Activated B cell treated with CpG ODN at 0.5 μM for 24 hours (primary cell): ENCODE measurements at places on chromosomes 5 and 9.

DNA sequence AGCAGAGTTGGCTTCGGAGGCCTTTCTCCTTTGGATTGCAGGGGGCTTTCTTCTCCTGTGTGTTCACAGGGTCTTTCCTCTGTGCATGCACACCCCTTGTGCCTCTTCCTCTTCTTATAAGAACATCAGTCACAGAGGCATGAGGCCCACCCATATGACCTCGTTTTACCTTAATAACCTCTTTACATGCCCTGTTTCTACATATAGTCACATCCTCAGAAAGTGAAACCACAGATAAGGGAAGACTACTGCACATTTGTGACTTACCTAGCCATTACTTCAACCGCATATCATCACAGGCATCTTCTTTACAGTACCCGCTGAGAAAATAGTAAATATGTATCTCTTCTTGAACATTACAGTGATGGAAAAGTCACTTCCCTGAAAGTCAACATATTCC, 204.9 kb upstream of the TARS1 start:
- DNase-seq: no peak
- H3K27me3 ChIP-seq: no peaks in the 10 kb centered on the region
- no peaks in the 10 kb centered on the region for H3K36me3 ChIP-seq
- H3K4me1 ChIP-seq: peaks cover 15% of the 10 kb centered on the region
- H3K27ac ChIP-seq: no peak overlapping the region
- H3K4me3 ChIP-seq: no peak overlapping the region

- H3K4me3 ChIP-seq: peak overlapping the region; percentile 28
- peaks cover 21% of the 10 kb centered on the region for H3K4me1 ChIP-seq
- H3K27ac ChIP-seq: no peak overlapping the region
- DNase-seq: no peak
Observed at GRCh38 chr5:135437422-135437795, 9.7 kb downstream of the DCANP1 start.

GRCh38 chr5:155655569-155655968, 642.0 kb downstream of the KIF4B start:
- H3K4me1 ChIP-seq: no peaks in the 10 kb centered on the region
- no peaks in the 10 kb centered on the region for H3K27me3 ChIP-seq
- H3K36me3 ChIP-seq: no peaks in the 10 kb centered on the region
- H3K27ac ChIP-seq: no peak overlapping the region
- H3K4me3 ChIP-seq: no peak overlapping the region

- DNase-seq: no peak
- H3K4me1 ChIP-seq: no peaks in the 10 kb centered on the region
- H3K36me3 ChIP-seq: no peaks in the 10 kb centered on the region
- H3K4me3 ChIP-seq: no peak overlapping the region
- no peak overlapping the region for H3K27ac ChIP-seq
Observed at GRCh38 chr5:103445426-103446035, 117.1 kb downstream of the NUDT12 start.

DNA sequence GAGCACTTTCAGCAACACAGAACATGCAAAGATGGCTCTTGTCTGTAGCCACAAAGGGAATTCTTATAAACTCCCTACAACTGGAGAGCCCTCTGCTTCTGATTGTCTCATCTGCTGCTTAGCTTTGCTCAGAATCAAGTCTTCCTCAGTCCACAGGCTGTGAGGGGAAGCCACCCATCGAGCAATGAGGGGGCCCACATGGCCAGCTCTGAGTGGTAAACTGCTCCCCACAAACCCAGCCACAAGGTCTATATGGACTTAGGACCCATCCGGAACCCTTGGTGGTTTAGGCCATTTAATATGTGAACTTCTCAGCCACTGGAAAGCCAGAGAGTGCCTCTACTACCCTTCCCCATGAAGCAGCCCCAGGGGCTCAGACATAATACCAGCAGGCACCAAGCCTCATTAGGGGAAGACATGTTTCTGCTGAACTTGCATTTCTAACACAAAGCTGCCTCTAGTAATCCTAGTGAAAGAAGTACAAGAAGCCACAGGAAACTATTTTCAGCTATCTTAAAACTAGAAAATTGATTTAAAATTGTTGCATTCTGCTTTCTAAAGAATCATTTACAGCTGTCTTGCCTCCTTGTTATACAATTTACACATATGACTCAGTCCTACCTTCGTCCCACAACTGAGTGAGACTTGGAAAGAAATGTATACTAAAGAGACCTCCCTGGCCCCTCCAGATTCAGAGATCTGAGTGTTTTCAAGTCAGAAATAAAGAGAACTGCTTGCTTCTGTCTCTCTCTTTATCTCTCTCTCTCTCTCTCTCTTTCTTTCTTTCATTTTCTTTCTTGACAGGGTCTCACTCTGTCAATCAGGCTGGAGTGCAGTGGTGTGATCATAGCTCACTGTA, 90.2 kb downstream of the ESM1 start:
- no peaks in the 10 kb centered on the region for H3K36me3 ChIP-seq
- no peak for DNase-seq
- H3K4me1 ChIP-seq: no peaks in the 10 kb centered on the region
- H3K27me3 ChIP-seq: peaks cover 45% of the 10 kb centered on the region
- H3K27ac ChIP-seq: no peak overlapping the region

DNA sequence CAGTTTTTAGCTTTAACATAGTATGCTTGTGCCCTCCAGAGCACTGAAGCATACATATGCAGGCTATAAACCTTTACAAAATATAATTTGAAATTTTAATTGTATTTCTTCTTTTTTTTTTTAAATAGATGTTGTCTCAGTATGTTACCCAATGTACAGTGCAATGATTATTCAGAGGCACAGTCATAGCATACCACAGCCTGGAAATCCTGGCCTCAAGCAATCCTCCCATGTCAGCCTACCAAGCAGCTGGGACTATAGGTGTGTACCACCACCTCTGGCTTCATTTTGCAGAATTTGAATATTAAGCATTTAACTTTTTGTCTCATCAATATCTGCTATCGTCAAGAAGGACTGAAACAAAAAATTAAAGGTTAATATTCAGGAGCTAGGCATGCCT, 16.9 kb upstream of the ZNF782 start:
- peaks cover 24% of the 10 kb centered on the region for H3K27me3 ChIP-seq
- no peak overlapping the region for H3K27ac ChIP-seq
- H3K4me1 ChIP-seq: peaks cover 31% of the 10 kb centered on the region
- DNase-seq: no peak
- no peaks in the 10 kb centered on the region for H3K36me3 ChIP-seq

- DNase-seq: no peak
- no peak overlapping the region for H3K4me3 ChIP-seq
- H3K36me3 ChIP-seq: peaks cover 80% of the 10 kb centered on the region
- no peaks in the 10 kb centered on the region for H3K27me3 ChIP-seq
- H3K27ac ChIP-seq: no peak overlapping the region
Observed at GRCh38 chr9:36341936-36342577, 58.0 kb downstream of the RNF38 start.

- H3K4me1 ChIP-seq: no peaks in the 10 kb centered on the region
- peaks cover 10% of the 10 kb centered on the region for H3K27me3 ChIP-seq
- DNase-seq: no peak
- H3K27ac ChIP-seq: no peak overlapping the region
- H3K4me3 ChIP-seq: no peak overlapping the region
Observed at GRCh38 chr5:74107899-74108298, 481.9 kb downstream of the ARHGEF28 start.

DNA sequence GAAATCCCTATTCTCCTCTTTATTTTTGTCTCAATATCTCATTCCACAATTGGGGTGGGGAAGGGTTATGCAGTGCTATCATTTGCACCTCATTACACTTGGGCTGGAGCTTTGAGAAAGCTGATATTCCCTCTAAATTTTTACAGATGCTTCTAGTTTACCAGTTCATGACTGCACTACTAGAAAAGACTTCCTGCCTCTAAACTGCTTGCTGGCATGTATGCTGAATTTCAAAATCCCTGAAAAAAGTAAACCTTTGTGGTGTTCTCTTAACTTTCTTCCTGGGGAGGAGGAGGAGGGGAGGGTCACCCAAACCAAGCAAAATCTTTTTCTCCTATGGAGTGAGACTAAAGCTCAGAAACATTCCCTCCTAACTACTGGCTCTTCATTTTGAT, 45.1 kb downstream of the BNC2 start:
- no peak overlapping the region for H3K4me3 ChIP-seq
- peaks cover 4% of the 10 kb centered on the region for H3K27me3 ChIP-seq
- no peaks in the 10 kb centered on the region for H3K4me1 ChIP-seq
- no peak for DNase-seq
- no peak overlapping the region for H3K27ac ChIP-seq
- H3K36me3 ChIP-seq: no peaks in the 10 kb centered on the region

- no peak for DNase-seq
- peaks cover 24% of the 10 kb centered on the region for H3K36me3 ChIP-seq
- H3K4me3 ChIP-seq: no peak overlapping the region
- no peaks in the 10 kb centered on the region for H3K4me1 ChIP-seq
Observed at GRCh38 chr5:53613061-53613460, 52.6 kb downstream of the NDUFS4 start.

DNA sequence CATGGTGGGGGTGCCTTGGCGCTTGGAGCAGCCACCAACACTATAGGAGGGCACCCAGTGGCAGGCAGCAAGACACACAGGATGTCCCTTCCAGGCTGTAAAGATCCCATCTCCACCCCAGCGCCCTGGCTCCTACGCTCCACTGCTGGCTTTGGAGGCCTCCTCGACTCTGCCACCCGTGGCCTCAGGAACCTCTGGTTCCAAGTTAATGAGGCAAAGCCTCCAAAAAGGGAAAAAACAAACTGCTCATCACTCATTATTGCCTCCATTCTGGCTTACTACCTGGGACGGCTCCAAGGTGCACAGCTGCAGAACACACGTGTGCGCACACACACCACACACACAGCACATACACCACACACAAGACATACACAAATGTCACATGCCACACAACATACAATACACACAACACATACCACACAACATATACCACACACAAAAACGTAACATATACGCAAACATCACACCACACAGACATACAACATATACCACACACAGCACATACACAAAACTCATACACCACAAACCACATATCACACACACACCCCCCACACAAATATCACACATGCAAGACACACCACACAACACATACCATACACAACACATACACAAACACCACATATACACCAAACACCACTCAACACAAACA, 45.3 kb downstream of the ROR2 start:
- H3K27ac ChIP-seq: no peak overlapping the region
- DNase-seq: no peak
- H3K4me3 ChIP-seq: no peak overlapping the region
- H3K4me1 ChIP-seq: peaks cover 1% of the 10 kb centered on the region
- no peaks in the 10 kb centered on the region for H3K36me3 ChIP-seq

DNA sequence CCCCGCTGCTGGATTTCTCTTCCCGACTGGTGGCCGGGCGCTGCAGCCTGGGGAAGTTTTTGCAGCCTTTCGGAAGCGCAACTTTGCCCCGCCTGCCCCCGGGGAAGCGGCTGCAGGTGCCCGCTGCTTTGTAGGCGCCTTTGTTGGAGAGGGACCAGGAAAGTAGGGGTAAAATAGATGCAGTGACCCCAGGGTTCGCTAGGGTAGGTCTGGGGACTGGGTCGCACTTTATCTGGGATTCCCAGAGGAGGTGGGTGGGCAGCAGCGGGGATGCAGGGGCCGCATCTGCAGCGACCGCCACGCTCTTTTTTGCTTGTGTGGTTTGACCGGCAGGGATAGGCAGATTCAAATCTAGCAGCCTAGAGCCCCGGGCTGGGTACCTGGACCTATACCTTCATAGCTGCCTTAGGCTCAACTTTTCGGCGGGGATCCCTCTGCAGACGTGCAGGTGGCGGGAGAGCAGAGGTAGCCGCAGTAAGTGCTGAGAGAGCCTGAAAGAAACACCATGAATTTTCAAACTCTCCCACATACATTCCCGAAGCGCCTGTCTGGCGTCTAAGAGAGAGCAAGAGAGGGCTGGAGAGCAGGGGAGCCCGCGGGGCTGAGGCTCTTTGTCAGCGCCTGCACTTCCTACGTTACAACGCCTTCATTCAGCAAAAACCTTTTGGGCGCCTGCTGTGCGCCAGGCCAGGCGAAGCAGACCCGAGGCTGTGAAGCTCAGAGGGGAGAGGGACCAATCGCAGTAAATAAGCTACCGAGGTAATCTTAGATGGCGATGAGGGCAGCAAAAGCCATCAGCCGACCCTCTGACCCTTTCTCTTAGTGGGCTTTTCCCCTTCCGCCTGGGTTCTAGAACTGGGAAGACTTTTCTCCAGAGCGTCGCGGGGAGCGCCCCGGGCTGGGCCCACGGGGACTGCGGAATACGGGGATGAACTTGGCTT, 642 bp downstream of the SV2C start:
- H3K27ac ChIP-seq: no peak overlapping the region
- no peaks in the 10 kb centered on the region for H3K36me3 ChIP-seq
- no peak for DNase-seq
- peaks cover 42% of the 10 kb centered on the region for H3K27me3 ChIP-seq
- peak overlapping the region; percentile 72 for H3K4me3 ChIP-seq

- peaks cover 23% of the 10 kb centered on the region for H3K36me3 ChIP-seq
- no peak overlapping the region for H3K4me3 ChIP-seq
- no peak for DNase-seq
- no peak overlapping the region for H3K27ac ChIP-seq
Observed at GRCh38 chr5:170254056-170254455, 21.3 kb downstream of the C5orf58 start.

DNA sequence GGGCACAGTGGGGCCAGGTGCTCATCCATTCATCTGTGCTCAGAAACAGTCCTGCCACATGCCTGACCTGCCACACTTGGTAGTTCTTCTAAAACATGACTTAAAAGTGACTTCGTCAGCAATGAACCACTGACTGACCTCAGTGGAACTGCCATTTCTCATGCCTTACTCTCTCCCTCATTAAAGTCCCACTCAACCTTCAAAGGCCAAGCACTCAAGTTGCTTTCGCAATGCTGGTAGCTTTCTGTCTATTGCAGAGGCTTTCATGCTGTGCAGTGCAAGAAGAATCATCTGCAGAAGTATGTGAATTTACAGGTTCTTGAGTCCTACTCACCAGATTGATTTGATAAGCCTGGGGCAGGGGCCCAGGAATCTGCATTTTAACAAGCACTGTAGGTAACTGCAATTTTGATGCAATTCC, 23.9 kb downstream of the B4GALT1 start:
- H3K4me3 ChIP-seq: peak overlapping the region; percentile 66
- no peak for DNase-seq
- peak overlapping the region; percentile 97 for H3K27ac ChIP-seq
- H3K36me3 ChIP-seq: peaks cover 43% of the 10 kb centered on the region
- peaks cover 96% of the 10 kb centered on the region for H3K4me1 ChIP-seq

GRCh38 chr5:39755452-39755851, 330.7 kb upstream of the DAB2 start:
- H3K27me3 ChIP-seq: no peaks in the 10 kb centered on the region
- no peak overlapping the region for H3K4me3 ChIP-seq
- no peak for DNase-seq
- H3K27ac ChIP-seq: no peak overlapping the region
